ENCODE measurements at places on chromosomes 7 and 10.

DNA sequence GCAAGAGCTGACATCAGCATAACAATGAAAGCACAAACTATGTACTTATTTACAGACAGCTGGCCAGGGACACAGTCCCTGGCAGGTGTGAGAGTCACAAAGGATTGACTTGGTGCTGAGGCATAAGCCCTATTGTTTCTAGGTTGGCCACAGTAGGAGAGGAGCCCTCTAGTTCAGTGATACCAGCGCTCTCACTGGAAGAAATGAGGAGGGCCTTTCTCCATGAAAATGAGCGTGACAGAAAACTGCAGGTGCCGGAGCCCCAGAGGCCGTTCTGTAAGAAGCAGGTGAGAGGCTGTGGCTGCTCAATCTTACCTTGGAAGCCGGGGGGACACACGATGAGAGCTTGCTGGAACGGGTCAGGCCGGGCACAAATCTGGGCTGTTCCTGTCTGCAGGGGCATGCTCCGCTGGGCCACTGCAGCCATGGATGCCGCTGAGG is 90.5 kb downstream of the CLEC2L start:
- DNase-seq, result no peak

DNA sequence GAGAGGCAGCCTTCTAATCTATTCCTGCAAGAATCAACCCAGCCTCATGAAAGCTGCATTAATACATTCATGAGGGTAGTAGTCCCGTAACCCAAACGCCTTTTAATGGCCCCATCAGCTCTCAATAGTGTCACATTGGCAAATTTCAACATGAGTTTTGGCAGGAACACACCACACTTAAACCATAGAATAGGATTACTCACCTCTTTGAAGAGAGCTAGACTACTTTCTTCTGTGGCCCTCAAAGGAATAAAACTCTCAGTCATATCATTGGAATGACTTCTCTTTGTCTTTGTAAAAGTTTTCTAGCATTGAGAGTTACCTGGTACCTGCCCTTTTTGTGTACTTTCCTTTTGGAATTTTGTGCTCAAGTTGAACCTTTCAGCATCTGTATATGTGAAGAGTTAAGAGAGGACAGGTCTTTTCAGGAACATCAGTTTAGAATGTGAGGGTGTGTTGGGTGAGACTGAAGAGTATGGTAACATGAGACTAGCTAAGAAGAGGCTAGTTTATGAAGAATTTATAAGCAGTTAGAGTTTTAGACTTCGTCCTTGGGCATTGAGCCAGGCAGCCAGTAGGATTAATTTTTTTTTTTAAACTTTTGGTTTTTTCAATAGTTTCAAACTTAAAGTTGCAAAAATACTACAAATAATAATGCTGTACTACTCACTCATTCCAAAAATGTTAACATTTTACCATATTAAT is 92.6 kb downstream of the MLLT10 start:
- no peak for DNase-seq

- DNase-seq, result no peak
These were observed 31.5 kb downstream of the FAM241B start for GRCh38 chr10:69661414-69662172.

DNA sequence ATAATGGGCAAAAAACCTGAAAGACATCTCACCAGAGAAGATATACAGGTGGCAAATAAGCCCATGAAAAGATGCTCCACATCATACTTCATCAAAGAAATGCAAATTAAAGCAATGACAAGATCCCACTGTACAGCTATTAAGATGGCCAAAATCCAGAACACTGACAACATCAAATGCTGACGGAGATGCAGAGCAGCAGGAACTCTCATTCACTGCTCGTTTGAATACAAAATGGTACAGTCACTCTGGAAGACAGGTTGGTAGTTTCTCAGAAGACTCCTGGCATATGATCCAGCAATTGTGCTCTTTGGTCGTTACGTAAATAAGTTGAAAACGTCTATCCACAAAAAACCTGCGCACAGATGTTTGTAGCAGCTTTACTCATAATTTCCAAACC is 35.5 kb downstream of the KIN start:
- DNase-seq, result no peak

DNA sequence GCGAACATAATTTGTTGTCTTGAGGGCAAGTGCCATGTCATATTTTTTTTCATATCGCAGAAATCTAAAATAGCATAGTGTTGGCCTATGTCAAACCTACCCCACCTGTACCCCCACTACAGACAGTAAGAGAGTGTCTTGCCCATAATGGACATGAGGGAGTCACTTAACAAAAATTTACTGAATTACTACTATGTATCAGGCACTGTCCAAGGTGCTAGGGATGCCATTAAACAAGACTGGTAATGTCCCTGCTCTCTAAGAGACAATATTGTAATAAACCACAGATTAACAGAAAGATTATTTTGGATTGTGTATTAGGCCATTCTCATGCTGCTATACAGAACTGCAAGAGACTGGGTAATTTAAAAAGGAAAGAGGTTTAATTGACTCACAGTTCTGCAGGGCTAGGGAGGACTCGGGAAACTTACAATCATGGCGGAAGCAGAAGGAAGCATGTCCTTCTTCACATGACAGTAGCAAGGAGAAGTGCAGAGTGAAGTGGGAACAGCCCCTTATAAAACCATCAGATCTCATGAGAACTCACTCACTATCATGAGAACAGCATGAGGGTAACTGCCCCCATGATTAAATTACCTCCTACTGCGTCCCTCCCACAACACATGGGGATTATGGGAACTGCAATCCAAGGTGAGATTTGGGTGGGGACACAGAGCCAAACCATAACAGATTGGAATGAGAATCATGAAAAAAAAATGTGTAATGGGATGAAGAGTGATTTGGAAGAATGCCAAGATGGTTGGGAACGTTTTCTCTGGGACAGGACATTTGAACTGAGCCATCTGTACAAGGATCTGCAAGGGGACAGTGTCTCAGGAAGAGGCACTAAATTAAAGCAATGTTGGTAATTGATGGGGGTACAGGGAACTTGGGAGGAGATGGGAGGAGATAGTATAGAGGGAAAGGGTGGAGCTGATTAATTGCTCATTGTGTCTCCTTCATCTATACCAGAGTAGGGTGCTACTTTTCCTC is 108.5 kb downstream of the FAM107B start:
- DNase-seq, result no peak

- DNase-seq, result peak; percentile 12
These were observed 60.4 kb downstream of the CSGALNACT2 start for GRCh38 chr10:43198682-43199005.

DNA sequence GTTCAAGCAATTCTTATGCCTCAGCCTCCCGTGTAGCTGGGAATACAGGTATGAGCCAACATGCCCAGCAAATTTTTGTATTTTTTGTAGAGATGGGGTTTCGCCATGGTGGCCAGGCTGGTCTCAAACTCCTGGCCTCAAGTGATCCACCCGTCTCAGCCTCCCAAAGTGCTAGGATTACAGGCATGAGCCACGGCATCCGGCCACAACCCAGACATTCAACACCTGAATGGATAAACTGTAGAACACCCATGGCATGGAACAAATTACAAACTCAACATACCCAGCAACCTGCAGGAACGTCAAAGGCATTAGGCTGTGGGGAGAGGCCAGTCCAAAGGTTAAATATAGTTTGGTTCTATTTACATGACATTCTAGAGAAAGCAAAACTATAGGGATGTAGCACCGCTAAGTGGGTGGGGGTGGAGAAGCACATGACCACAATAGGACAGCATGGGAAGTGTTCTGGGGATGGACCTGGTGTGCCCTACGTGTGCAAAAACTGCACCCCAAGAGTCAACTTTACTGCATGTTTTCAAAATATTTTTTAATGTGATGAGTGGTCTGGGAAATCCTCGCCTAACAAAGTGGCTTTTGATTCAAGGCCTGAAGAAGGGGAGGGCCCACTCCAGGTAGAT is 6.5 kb upstream of the PGAM2 start:
- DNase-seq, result no peak

GRCh38 chr7:105307163-105307672 is 81.5 kb downstream of the SRPK2 start:
- no peak for DNase-seq

- DNase-seq, result no peak
These were observed 77.2 kb downstream of the DNAH11 start for GRCh38 chr7:21620054-21620453.

DNA sequence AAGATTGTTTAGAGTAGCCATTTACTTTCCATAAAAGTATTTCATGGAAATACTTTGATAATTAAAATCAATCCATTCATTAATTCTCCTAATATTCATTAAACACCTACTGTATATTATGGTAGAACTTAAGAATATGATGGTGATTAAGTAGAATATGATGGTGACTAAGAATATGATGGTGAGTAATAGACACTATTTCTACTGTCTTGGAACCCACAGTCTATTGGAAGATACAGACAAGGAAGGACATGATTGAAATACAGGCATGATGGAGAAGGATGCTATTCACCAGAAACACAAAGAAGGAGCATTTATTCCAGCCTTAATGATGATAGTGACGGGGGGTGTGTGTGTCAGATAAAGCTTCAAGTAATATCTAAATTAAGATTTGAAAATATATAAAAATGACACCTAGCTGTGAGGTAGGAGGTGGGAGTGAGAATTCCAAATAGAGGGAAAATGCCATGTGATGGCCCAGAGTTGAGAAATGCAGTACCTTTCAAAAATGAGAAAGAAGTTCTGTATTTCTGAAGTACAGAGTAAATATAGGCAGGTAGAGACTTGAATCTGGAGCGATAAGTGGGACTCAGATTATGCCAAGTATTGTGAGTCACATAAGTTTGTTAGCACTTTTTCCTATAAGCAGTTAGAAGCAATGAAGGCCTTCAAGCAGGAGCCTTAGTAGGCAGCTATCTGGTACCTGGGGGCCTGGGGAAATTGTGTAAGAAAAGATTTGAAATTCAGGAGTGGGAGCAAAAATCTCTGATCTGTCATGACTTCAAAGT is 12.5 kb upstream of the CDK13 start:
- no peak for DNase-seq

DNA sequence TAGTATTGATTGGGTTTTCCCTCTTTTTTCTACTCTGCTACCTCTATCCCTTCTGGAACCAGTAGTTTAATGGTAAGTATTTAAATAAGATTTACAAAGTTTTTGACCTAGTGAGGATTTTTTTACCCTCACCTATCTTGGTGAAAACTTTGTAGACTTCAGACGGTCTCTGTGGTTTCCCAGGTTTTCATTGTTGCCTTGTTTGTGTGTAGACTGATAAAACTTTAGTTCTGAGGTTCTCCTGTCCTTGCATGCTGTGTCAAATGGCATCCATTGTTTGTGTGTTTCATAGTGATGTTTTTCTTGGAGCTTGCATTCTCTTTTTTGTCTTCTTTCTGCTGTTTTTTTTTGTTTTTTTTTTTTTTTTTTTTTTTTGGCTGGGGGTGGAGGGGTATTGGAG is 22.6 kb downstream of the ZNRF2 start:
- DNase-seq, result no peak

- DNase-seq, result no peak
These were observed 40.0 kb upstream of the GRB10 start for GRCh38 chr7:50822706-50823105.

DNA sequence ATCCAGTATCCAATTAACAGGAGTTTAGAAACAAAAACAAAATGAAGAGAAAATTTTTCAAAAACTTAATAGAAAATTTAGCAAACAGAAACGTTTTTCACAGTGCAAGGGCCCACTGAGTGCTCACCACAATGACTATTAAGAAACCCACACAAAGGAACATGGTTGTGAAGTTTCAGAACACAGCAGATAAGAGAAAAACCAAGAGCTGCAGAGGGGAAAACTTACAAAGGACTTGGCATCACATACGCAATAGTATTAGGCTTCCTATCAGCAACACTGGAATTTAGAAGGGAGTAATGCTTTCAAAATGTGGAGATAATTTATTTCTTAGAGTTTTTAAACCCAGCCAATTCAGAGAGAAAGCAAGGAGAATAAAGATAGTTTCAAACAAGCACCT is 1.7 kb upstream of the C7orf25 start:
- DNase-seq, result no peak

- no peak for DNase-seq
These were observed 284.6 kb upstream of the IMMP2L start for GRCh38 chr7:111846898-111847297.

GRCh38 chr7:35792472-35792871 is 8.4 kb upstream of the SEPTIN7 start:
- no peak for DNase-seq

DNA sequence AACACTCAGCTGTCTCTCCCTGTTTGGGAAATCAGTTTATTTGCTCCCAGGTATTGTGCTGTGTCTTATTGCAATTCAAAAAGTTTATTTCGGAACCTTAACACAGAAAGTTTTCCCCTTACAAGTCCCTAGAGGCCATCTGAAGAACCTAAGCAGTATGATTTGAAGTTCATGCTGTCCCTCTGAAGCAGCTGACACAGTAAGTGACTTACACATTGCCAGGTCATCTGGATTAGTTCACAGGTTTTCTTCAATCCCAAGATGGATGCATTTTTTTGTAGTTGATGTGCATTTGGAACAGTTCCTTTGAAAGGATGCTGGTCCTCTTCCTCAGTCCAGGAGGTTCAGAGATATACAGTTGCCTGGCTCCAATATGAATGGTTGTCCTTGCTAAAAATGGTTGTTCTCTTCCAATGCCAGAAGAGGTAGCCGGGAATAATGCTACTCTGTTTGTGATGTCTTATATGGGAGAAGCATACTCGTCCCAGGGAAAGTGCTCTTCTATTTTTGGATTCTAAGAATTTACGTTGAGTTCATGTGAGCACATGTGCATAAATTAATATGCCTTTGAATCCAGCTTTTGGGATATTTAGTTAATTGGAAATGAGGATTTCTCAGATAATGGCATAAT is 183.5 kb upstream of the PHYHIPL start:
- no peak for DNase-seq

DNA sequence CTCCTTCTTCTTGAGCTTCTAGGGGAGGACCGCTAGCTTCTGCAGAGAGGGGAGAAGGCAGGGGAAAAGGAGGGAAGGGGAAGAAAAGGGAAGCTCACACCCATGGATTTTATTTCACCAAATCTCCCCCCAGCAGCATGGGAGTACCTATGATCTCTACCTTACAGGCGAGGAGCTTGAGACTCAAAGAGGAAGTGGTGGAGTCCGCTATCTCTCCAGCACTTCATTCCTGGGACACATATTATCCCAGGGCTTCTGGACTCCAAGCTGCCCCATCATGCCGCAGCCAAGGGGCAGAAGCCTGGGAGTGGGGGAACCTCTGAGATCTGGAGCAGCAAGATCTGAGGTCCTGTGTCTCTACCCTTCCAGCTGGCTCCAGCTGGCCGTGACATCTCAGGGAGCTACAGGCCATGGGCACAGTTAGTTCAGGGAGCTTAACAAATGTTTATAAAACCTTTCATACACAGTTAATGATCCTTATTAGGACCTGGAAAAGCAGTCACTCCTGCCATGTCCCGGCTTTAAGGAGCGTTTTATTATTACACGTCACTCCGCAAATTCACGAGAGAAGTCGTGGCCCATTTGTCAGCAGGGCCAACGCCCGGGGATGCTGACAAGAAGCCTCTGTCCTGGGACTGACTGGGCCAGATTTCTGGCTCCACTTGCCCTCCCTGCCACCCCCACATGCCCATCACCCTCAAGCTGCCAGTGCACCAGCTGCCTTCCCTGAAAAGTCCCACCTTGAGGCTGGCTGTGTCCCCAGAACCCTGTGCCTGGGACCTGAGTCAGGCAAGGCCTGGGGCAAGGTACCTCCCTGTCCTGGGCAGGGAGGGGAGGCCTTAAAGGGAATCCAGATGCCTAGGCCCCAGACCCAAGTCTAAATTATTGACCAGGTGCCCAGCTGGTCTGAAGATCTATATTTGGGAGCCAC is 132.1 kb upstream of the ZMIZ1 start:
- no peak for DNase-seq

All from D341Med (cell line).